ENCODE measurements at places on chromosomes 3 and 15.

GRCh38 chr3:183279371-183279770 lies 26.3 kb downstream of the B3GNT5 start:
- DNase-seq = no peak

DNA sequence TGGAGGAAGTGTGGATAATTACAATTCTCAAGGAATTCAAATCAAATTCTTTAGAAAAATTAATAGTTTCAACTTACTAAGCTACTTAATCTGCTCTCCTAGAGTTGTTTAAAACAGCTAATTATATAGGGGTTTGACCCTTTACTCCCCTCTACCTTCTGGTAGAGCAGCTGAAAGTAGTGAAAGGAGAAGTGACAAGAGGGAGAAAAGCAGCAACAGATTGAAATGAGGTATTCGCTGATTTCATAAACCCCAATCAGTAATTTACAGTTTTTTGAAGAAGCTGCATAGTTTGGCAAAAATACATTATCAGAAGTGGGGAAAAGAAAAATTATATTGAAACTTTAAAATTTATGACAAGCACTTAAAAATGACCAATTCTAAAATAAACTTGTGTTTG lies 52.8 kb downstream of the ZMAT3 start:
- no peak for DNase-seq

- DNase-seq = peak; percentile 5
These were observed 56.3 kb upstream of the FSTL1 start for GRCh38 chr3:120506828-120507774.

- DNase-seq = no peak
These were observed 16.1 kb downstream of the FGF7 start for GRCh38 chr15:49438962-49439631.

GRCh38 chr3:195557322-195557721 lies 14.2 kb upstream of the PPP1R2 start:
- no peak for DNase-seq

DNA sequence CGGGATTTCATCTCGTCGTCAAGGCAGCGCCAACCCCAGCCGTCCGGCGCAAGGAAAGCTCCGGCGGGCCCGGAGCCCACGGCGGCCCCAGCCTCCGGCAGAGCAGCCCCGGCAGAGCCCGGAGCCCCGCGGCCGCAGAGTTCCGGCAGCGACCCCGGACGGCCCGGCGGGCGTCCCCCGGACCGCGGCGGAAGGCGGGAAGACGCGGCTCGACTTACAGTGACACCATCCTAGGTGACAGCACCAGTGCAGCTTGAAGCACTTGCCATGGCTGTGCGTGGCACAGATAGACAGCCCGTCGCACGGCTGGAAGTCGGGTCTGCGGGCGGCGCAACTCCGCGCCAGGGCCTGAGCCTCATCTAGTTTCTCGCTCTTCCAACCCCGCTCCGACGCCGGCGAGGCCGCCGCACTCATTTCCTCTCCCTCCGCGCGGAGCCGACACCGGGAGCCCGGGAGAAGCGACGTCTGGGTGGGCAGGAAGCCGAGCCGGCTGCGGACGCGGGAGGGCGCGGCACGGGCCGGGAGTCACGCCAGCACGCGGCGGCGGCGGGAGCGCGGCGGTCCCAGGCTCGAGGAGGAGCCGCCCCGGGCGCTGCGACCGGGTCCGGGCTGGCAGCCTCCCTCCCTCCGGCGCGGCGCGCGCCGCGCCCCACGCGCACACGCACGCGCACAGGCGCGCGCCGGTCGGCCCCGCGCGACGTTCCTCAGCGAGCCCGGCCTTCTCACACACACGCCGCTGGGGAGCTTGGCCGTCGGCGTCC lies at the start of gene C3orf70:
Gene C3orf70, minus strand, starts transcription at position 651 of the 761 bp plus-strand sequence. Its CDS starts 237 bp downstream, at position 414.
- peak; percentile 31 for DNase-seq

DNA sequence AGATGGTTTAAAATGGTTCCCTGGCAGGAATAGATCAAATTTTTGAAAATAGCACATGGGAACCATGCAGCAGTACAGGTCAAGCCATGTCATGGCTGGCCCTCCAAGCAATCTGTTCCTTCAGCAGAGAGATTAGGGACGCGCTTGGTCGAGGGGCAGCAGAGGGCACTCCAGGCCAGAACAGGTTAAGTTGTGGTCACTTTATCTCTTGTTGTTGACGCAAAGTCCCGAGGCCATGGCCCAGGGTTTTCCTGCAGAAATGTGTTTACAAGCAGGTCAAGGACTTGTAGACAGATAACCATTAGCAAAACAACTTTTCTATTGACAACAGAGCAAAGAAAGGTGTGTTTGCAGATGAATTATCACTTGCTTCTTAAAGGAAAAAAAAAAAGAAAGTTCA lies 570.0 kb upstream of the NR2F2 start:
- DNase-seq = no peak

GRCh38 chr3:122151480-122151879 lies 32.0 kb upstream of the CASR start:
- DNase-seq = no peak

- DNase-seq = no peak
These were observed 127.8 kb downstream of the ABI3BP start for GRCh38 chr3:100865442-100865841.

DNA sequence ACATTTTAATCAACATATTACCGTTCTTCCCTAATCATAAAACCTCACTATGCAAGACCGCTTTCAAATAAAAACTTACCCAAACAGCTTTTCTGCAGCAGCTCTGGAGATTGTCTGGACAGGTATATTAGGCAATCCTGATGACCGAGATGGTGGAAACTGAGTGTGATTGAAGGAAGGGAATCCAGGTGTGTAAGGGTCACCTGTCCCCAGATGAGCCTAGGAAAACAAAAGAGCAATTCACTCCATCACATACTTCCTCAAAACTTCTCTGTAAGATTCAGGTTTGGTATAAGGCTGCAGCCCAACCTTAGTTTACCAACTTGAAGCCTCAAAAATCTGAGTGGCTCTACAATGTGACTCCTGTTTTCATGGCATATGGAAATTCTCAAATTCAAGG lies 14.5 kb downstream of the TFRC start:
- DNase-seq = no peak

DNA sequence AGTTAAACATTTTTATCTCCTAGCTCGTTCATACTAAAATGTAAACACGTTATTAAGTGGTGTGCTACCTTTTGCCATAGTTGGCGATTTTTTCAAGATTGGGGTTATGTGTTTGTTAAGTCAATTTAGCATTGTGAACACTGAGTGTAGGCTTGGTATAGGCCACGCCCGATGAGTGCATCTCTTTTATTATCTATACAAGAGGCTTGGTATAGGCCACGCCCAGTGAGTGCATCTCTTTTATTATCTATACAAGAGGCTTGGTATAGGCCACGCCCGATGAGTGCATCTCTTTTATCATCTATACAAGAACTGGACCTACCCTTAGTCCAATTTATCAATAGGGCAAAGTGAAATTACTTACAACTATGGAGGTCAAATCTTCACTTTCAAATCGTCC lies 70.4 kb downstream of the NIPA2 start:
- no peak for DNase-seq

GRCh38 chr15:97745481-97746071 lies 214.9 kb upstream of the ARRDC4 start:
- peak; percentile 30 for DNase-seq

DNA sequence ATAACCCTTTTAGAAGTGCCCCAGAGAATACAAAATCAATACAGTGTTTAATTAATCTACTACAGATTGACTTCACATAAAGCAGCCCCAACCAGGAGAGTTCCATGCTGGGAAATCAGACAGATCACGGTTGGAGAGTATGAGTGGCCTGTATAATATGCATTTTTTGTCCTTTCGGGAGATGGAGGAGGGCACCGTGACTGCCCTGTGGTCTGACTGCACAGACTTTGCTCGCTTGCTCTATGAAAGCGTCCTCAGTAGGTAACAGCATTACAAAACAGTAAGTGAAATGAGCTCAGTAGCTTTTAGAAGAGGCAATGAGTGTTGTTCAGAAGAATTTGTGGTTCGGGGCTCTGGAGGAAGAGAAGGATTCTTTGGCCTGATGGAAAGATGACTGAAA lies 34.2 kb upstream of the SKIL start:
- DNase-seq = no peak

DNA sequence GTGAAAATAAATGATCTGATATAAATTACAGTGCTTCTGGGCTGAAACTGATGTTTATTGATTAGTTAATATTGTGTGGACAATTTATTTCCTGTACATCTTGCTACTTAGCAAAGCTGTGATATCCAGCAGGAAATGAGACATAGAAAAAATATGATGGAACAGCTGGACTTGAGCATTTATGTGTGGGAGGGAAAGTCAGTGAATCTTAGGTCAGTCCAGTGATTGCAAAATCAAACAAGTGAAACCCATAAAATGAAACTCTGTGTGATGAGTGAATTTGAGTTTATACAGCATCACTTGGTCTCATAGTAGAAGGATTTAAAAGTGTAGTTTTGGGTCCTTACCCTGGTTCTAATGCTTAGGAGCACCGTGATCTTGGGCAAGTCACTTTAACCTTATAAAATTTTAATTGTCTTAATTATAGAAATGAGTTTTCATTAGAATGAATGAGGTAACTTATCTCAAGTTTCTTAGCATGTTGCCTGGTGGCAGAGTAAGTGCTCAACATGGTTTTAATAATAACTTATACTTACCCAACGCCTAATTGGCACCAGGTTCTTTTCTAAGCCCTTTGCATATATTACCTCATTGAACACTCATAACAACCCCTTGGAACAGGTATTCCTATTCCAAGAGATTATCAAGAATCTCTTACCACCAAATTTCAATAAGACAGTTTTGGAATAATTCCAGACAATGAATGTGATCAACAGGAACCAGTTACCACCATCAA lies 194.6 kb downstream of the ADAMTSL3 start:
- DNase-seq = no peak

GRCh38 chr15:40516322-40516721 lies 45.5 kb downstream of the CHST14 start:
- no peak for DNase-seq

GRCh38 chr3:173055228-173055933 lies 85.7 kb downstream of the SPATA16 start:
- DNase-seq = no peak

DNA sequence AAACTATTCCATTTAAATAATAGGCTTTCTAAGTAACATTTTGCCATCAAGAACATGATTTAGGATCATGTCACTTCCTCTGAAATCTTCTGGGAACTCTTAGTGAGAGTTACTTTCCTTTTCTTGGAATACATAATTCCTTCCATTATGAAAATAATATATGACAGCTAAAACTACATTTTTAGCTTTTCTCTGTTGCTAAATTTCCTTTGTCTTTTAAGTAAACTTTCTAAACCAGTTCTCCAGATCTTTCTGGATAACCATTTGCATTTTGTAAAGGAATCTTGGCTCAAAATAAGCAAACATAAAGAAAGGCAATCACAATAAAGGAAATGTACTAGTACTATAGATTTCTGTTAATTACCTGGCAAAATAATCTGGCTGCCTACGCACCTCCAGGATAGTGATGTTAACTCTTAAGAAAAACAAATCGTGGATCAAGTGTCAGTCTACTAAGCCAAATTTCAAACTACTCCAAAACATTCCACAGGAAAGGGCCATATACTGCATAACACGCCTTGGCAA lies 165.7 kb downstream of the ZNF385D start:
- DNase-seq = no peak

DNA sequence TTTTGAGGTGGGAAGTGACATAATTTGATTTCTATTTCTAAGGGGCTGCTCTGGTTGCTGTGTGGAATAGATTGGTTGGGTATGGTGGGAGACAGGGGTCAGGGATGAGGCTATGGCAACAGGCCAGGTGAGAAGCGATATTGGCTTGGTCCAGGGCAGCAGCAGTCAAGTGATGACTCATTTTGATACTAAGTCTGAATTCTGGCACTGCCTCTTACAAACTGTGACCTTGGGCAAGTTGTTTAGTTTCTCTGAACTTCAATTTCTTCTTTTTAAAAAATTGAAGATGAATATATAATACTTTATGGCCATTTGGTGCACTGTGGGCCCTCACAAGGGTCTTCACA lies 40.4 kb upstream of the CLSTN2 start:
- DNase-seq = no peak

DNA sequence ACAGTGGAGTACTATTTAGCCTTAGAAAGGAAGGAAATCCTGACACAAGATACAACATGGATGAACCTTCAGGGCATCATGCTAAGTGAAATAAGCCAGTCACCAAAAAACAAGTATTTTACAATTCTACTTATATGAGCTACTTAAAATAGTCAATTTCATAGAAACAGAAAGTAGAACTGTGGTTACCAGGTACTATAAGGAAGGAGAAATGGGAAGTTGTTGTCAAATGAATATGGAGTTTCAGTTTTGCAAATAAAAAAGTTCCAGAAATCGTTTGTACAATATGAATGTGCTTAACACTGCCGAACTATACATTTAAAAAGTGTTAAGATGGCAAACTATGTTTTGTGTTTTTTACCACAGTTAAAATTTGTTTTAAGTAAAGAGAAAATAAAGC lies 26.8 kb downstream of the TRANK1 start:
- no peak for DNase-seq

GRCh38 chr3:128254967-128255366 lies 101.7 kb downstream of the EEFSEC start:
- no peak for DNase-seq

DNA sequence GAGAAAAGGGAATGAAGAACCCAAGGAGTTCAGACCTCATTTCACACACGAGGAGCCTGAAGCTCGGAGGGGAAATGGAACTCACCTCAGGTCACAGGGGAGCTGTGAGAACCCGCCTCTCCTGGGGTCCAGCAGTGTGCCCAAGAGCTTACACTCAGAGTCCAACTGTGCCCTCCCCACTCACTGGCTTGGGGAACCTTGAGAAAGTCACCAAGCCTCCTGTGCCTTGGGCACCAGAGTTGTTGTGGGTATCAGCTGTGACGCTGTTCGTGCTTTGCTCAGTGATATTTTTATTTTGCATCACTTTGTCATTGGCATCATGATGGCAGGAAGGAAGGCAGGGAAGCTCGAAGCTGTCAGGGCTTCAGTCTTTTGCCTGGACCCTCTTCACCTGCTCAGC lies 83.4 kb downstream of the TLE3 start:
- no peak for DNase-seq

GRCh38 chr15:85964471-85964870 lies 115.2 kb upstream of the AGBL1 start:
- no peak for DNase-seq

GRCh38 chr3:44966795-44967278 lies 9.1 kb downstream of the ZDHHC3 start:
- no peak for DNase-seq

DNA sequence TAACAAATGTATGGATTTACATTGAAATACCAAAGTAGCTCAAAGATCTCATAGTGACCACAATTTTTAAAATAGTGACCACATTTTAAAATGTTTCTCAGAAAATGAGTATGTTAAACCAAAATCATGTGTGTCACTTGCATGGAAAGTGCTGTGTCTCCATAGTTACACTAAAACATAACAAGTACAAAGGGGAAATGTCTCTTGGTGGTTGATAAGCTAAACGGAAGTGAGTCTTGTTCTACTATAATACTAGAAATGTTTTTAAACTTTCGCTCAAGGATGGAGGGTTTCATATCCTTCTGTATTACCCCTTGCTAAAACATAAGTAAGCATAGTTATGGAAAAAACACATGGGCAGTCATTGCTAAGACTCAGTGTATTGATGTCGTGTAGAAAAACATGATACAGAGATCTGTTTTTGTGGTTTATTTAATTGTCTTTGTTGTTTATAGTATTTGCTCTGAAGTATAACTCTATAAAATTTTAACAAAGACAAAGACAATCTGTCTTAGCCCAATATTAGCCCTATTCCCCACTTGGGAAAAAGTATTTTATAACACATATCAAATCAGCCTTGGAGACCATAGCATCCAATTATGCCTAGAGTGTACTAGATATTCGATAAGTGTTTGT lies 27.0 kb upstream of the DENND4A start:
- no peak for DNase-seq
